ENCODE measurements at places on chromosomes 12 and 14.

DNA sequence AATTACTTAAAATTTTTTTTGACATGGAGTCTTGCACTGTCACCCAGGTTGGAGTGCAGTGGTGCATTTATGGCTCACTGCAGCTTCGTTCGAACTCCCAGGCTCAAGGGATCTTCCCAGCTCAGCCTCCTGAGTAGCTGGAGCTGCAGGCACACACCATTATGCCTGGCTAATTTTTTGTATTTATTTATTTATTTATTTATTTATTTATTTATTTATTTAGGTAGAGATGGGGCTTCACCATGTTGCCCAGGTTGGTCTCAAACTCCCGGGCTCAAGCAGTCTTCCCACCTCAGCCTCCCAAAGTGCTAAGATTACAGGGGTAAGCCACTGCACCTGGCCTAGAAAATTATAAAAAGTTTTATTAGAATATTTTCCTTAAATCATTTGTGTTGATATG is 73.6 kb downstream of the DACT1 start:
- DNase-seq, result no peak

- DNase-seq, result no peak
Observed at GRCh38 chr14:81946834-81947798, 413.5 kb upstream of the SEL1L start.

DNA sequence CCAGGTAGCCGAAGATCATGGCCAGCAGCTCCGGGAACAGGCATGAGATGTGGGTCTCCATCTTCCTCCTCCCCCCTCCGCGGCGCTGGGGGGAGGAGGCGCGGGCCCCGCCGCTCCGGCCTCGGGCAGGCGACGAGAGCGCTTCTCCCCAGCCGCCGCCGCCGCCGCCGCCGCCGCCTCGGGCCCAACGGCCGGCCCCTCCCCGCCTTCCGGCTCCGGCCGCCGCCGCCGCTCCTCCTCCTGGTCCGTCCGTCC is 448 bp downstream of the FBXL14 start:
- DNase-seq, result no peak

GRCh38 chr12:42332301-42333285 is 6.6 kb downstream of the PPHLN1 start:
- no peak for DNase-seq

- DNase-seq, result no peak
Observed at GRCh38 chr14:104983231-104983721, 2.3 kb upstream of the CLBA1 start.

DNA sequence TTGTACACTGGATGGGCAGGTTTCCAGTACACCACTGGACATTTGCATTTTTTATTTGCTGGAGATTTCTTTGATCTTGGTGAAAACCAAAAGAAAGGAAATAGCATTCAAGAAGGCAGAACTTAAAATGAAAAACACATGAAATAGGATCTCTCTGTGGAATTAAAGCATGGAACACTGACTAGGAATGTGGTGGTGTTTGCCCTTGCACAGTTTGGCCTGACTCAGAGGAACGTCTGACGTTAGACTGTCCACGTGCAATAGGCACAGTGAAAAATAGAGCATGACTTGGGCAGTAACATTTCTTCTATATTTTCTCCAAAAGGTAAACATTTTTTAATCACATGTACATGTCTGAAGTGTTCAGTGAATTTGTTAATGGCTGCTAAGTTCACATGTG is 474.1 kb upstream of the PRICKLE1 start:
- DNase-seq, result no peak

DNA sequence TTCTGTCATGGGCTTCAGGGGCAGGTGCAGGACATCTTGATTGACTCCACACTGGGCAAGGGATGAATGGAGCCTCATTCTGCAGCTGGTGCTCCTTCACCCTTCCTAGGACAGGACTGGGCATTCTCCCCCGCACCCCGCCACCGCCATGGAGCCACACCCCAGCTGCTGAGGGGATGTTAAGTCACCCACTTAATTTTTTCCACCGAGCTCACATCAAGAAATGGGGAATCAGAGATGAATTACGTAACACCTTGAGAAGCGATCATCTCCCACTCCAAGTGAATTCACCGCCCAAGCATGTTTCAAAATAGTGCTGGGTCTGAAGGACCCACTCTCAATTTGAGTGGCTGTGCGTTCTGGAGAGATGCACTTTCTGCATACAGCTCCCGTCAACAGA is 94.2 kb downstream of the EML1 start:
- no peak for DNase-seq

DNA sequence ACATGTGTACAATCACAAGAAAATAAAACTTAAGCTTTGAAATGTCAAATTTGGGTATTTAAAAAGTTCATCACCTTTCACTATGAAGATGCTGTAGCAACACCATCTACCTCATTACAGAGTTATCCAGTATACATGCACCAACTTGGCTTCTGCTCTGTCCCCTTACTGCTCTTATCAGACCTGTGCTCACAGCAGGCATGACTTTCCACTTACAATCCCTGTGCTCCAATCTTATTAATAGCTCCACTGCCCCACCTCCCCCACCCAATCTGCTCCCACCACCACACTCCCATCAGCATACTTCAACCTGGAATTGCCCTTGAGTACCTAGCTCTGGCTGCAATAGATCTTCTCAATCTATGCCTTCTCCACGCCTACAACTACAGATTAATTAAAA is 13.3 kb downstream of the GALC start:
- DNase-seq, result no peak

DNA sequence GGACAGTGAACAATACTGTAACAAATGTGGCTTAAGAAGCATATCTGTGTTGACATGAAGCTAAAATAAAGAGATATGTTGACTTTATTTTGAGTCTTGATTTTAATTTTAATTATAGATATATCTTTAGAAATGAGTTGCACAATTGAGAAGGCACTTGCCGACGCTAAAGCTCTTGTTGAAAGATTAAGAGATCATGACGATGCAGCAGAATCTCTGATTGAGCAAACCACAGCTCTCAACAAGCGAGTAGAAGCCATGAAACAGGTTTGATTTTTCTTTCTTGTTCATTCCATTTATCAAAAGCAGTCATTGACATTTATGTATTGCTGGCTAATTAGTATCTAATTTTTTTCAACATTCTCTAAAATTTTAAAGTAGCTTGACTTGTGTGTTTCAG is 15.8 kb downstream of the FGFR1OP2 start:
- no peak for DNase-seq

GRCh38 chr12:13627536-13627935 is 353.9 kb downstream of the GRIN2B start:
- no peak for DNase-seq

GRCh38 chr12:53664191-53664590 is 11.7 kb downstream of the ATP5MC2 start:
- DNase-seq, result no peak

Data from activated CD4-positive, alpha-beta T cell treated with anti-CD3 and anti-CD28 coated beads for 24 hours (primary cell).